ENCODE measurements at places on chromosomes 3 and 15. TPM values are rescaled to one million over a fixed set of nuclear protein-coding genes. Genes with fewer than 3 reads are reported as not detected.

The AKAP13 gene
- 2.6 TPM for total RNA-seq

The ARHGEF26 gene
- total RNA-seq = 0.34 TPM

The CGNL1 gene
- total RNA-seq = 0.07 TPM

The OXSR1 gene
- 56.4 TPM for total RNA-seq

DNA sequence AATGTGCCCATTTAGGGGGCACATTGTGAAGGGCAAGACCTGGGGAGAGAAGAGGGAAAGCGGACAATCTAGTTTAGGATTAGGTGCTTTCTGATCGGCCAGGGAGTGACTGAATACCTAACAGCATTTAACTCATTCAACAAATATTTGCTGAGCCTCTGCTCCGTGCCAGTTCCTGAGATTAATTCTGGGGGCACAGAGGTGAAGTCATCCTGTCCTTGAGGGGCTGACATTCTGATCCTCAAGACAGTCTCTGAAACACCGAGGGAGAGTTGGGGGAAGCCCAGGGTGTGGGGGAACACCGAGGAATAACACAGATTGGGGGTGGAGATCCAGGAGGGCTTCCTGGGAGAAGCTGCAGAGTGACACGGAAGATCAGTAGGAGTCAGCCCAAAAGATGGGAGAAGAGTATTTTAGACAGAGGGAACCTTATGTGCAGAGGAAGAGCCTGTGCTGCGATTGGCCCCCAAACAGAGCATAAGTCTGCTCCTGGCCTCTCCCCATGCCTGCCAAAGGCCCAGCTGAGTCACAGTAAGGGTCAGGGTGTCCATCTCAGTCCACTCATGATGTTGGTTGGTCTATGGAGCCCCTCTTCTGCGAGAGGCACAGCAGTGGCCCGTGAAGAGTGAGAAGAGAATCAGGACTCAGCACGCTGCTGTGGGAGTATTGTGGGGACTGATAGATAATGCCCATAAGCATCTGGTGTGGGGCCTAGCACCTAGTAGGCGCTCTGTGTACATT, 60.2 kb downstream of the AMOTL2 start:
- H3K27ac ChIP-seq = no peak overlapping the region
- no peak for DNase-seq

DNA sequence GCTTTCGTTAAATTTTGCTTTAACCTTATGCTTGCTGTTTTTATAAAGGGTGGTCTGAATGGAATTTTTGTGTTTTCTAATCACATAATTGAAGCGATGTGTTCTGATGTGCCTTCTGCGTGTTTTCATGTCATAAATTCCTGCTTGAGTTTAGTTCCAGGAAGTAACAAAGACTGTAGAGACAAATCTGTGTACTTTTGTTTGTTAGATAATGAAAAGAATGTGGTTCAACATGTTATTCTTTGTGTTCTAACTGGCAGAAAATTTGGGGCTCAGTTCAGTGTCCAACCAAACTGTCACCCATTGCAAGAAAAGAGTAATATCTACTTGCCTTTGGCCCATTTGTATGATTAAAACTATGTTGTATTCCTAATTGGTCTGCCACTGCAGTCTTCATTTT, 324.0 kb downstream of the DIPK2A start:
- H3K4me1 ChIP-seq = no peaks in the 10 kb centered on the region
- H3K27me3 ChIP-seq = no peaks in the 10 kb centered on the region
- no peak overlapping the region for H3K4me3 ChIP-seq

DNA sequence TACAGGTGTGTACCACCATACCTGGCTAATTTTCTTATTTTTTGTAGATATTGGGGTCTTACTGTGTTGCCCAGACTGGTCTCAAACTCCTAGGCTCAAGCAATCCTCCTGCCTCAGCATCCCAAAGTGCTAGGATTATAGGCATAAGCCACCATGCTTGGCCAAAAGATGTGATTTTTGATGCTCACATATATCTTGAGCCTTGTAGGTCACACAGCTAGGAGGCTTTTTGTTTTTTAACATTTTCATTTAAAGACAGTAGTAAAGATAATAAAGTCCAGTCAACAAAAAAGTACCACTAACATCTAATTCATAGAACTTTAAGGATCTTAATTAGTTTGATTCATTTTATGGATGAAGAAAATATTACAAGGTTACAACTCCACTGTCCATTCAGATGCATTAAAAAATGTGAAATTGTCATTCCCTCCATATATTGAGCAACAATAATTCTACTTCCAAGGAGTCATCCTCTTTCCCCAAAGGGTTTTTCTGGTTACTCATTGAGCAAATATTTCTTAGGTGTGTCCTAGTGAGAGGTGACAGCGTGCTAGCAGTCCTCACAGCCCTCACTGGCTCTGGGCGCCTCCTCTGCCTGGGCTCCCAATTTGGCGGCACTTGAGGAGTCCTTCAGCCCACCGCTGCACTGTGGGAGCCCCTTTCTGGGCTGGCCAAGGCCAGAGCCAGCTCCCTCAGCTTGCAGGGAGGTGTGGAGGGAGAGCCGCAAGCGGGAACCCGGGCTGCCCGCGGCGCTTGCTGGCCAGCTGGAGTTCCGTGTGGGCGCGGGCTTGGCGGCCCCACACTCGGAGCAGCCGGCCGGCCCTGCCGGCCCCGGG, 8.3 kb upstream of the TASOR start:
- DNase-seq = no peak
- H3K4me1 ChIP-seq = no peaks in the 10 kb centered on the region
- H3K27ac ChIP-seq = no peak overlapping the region
- H3K36me3 ChIP-seq = no peaks in the 10 kb centered on the region
- no peak overlapping the region for H3K4me3 ChIP-seq

DNA sequence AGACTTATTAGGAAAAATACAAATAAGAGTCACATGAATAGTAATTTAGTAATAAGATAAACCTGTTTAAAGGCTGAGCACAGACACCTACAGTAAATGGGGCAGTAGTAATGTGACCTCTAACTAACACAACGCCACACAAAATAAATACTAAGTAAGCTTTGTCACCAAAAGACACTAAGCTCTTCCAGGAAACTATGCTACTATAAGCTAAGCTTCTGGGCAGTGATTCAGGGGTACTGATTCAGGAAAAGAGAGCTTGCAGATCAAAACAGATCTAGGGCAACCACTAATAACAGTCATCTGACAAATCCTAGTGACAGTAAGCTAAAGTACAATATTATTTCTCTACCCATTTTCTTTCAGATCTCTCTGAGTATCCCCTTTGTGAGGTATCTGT, 68.8 kb downstream of the PLOD2 start:
- no peaks in the 10 kb centered on the region for H3K36me3 ChIP-seq
- H3K4me1 ChIP-seq = no peaks in the 10 kb centered on the region
- no peak overlapping the region for H3K4me3 ChIP-seq
- H3K27me3 ChIP-seq = no peaks in the 10 kb centered on the region

DNA sequence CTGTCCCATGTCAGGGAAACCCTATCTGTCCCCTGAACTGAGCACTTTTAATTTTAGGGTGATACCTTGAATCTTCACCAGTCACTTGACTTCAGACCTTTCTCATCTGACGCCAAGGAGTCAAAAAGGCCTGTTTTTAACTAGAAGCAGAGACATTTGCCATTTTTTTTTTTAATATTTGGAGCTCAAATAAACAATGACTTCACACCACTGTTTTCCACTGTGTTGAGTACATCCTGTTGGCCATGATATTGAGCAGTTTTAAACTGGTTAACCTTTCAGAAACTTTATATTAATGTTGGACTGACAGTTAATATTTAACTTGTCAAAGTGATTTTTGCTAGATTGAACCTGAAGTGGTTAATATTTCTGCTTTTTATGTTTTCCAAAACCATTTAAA, 28.2 kb downstream of the DAG1 start:
- H3K36me3 ChIP-seq = 0 out of 3 replicates have a peak, but pooled peaks cover 6% of the 10 kb centered on the region
- H3K4me3 ChIP-seq = no peak overlapping the region
- no peaks in the 10 kb centered on the region for H3K27me3 ChIP-seq
- H3K4me1 ChIP-seq = peaks cover 9% of the 10 kb centered on the region
- no peak for DNase-seq

DNA sequence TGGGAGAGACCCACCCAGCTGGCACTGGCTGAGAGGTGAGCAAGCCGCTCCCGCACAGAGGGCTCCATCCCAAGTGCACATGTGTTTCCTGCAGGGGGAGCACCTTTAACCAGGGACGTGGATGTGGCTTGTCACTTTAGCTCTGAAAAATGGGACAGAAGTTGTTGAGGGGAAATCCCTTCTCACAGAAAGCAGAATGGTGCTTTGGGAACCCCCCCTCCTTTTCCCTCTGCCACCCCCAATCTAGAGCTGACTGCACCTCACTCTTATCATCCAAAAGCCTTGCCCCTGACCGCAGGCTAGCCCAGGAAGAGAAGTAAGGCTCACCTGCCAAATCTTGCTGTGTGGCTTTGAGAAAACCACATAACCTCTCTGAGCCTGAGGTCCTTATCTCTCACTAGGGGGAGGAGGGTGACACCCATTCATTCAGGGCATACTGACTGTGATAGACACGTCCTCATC, 77.9 kb downstream of the RPN1 start:
- H3K27me3 ChIP-seq = no peaks in the 10 kb centered on the region
- no peak overlapping the region for H3K4me3 ChIP-seq
- H3K4me1 ChIP-seq = peaks cover 17% of the 10 kb centered on the region
- DNase-seq = peak; percentile 49

- H3K4me3 ChIP-seq = no peak overlapping the region
- DNase-seq = peak; percentile 7
- H3K27ac ChIP-seq = no peak overlapping the region
- H3K4me1 ChIP-seq = no peaks in the 10 kb centered on the region
- H3K36me3 ChIP-seq = no peaks in the 10 kb centered on the region
These were observed 103.0 kb downstream of the MYLK start for GRCh38 chr3:123781138-123781537.

All from K562 (cell line).